Effector memory CD4-positive, alpha-beta T cell (primary cell): ENCODE measurements at places on chromosomes 6 and 20.

DNA sequence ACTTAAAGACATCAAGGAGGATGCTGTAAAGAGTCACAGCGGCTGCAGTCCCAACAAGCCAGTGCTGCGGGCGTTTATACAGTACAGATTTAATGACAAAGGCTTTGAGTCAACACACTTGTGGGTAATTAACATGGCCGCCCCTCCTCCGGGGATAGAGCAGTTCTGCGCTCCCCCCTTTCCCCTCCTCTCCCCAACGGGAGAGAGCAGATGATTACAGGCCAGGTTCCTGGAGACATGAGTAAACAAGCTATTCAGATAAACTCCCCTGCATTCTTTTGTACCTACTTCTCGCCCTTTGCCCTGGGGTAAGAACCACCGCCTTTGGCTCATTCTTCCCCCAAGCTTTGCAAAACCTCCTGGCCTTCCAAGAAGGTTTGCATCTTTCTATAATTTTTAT lies 23.6 kb upstream of the FABP7 start:
- no peak overlapping the region for H3K27ac ChIP-seq
- DNase-seq, result no peak
- H3K27me3 ChIP-seq, result no peaks in the 10 kb centered on the region
- H3K4me1 ChIP-seq, result no peaks in the 10 kb centered on the region

- H3K36me3 ChIP-seq, result no peaks in the 10 kb centered on the region
- no peak for DNase-seq
- H3K27ac ChIP-seq, result no peak overlapping the region
- no peak overlapping the region for H3K4me3 ChIP-seq
- H3K4me1 ChIP-seq, result no peaks in the 10 kb centered on the region
Observed at GRCh38 chr6:158387036-158387435, 74.8 kb downstream of the TULP4 start.

DNA sequence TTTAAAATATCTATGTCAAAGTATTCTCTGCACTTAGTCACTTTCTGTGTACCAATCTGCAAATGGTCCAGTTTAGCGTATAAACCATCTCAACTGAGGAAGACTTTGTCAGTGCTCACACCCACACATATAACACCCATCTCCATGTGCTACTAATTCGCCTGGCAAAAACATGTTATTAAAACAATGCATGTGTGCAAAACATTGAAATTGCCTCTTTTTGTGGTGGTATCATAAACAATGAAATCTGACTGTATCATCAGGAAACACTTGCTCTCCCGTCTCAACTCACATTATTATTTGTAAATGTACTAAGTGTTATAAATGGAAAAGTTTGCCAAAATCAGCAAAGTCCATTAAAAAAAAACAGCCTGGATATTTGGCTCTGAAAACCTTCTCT lies 105.9 kb upstream of the FOXC1 start:
- no peak for DNase-seq
- H3K27me3 ChIP-seq, result no peaks in the 10 kb centered on the region
- no peak overlapping the region for H3K27ac ChIP-seq
- no peaks in the 10 kb centered on the region for H3K4me1 ChIP-seq

GRCh38 chr6:167676000-167676665 lies 150.6 kb upstream of the AFDN start:
- no peaks in the 10 kb centered on the region for H3K4me1 ChIP-seq
- no peak overlapping the region for H3K27ac ChIP-seq
- H3K27me3 ChIP-seq, result peaks cover 11% of the 10 kb centered on the region
- H3K4me3 ChIP-seq, result no peak overlapping the region

GRCh38 chr20:52577696-52578095 lies 386.1 kb upstream of the ZFP64 start:
- no peak overlapping the region for H3K27ac ChIP-seq
- H3K36me3 ChIP-seq, result no peaks in the 10 kb centered on the region
- no peaks in the 10 kb centered on the region for H3K4me1 ChIP-seq

DNA sequence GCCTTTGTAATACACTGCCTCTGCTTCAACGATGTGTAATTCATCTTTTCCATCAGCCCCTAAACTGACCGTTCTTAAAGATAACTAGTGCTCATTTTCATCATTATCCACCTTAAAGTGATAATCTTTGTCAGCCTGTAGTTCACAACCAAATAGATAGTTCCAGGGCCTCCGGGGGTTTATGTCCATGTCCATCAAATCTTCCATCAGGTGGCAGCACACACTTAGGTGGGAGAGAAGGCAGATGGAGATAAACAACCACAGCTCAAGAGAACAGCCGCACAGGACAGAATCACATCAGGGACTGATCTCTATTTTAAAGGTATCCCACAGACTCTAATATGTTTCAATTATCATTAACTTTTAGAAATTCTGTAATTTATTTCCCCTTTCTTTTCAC lies 90.9 kb downstream of the LMBRD1 start:
- H3K36me3 ChIP-seq, result peaks cover 24% of the 10 kb centered on the region
- no peaks in the 10 kb centered on the region for H3K27me3 ChIP-seq
- no peaks in the 10 kb centered on the region for H3K4me1 ChIP-seq
- H3K4me3 ChIP-seq, result no peak overlapping the region

DNA sequence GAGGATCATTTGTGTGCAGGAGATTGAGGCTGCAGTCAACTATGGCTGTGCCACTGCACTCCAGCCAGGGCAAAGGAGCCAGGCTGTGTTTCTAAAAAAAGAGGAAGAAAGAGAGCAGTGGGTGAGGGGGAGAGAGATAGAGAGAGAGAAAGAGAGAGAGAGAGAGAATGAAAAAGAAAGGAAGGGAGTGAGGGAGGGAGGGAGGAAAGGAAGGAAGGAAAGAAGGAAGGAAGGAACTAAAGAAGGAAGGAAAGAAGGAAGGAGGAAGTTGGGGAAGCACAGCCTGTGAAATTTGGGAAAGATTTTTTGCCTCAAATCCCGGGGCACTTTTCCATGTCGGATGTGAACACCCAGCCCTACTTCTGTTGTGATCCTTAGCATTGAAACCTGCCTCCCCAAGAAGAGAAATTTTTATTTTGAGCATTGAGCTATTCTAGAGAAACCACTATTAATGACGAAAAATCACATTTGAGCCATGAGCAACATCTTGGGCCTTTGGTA lies 57.8 kb downstream of the FOXA2 start:
- no peak overlapping the region for H3K27ac ChIP-seq
- no peaks in the 10 kb centered on the region for H3K4me1 ChIP-seq
- no peak for DNase-seq

- no peaks in the 10 kb centered on the region for H3K27me3 ChIP-seq
- H3K4me1 ChIP-seq, result no peaks in the 10 kb centered on the region
- H3K27ac ChIP-seq, result no peak overlapping the region
- H3K4me3 ChIP-seq, result no peak overlapping the region
Observed at GRCh38 chr6:125940247-125941041, 16.1 kb upstream of the HINT3 start.

- H3K4me3 ChIP-seq, result no peak overlapping the region
- no peaks in the 10 kb centered on the region for H3K36me3 ChIP-seq
- no peaks in the 10 kb centered on the region for H3K4me1 ChIP-seq
- no peaks in the 10 kb centered on the region for H3K27me3 ChIP-seq
Observed at GRCh38 chr20:7410150-7410549, 530.1 kb downstream of the HAO1 start.

- H3K4me3 ChIP-seq, result no peak overlapping the region
- DNase-seq, result no peak
- H3K4me1 ChIP-seq, result peaks cover 7% of the 10 kb centered on the region
- H3K27me3 ChIP-seq, result no peaks in the 10 kb centered on the region
- no peak overlapping the region for H3K27ac ChIP-seq
Observed at GRCh38 chr6:30160008-30160784, 815 bp downstream of the TRIM10 start.

- H3K36me3 ChIP-seq, result no peaks in the 10 kb centered on the region
- no peak for DNase-seq
- H3K4me3 ChIP-seq, result no peak overlapping the region
- H3K27ac ChIP-seq, result no peak overlapping the region
- peaks cover 8% of the 10 kb centered on the region for H3K4me1 ChIP-seq
Observed at GRCh38 chr20:53914091-53914780, 156.2 kb downstream of the BCAS1 start.

DNA sequence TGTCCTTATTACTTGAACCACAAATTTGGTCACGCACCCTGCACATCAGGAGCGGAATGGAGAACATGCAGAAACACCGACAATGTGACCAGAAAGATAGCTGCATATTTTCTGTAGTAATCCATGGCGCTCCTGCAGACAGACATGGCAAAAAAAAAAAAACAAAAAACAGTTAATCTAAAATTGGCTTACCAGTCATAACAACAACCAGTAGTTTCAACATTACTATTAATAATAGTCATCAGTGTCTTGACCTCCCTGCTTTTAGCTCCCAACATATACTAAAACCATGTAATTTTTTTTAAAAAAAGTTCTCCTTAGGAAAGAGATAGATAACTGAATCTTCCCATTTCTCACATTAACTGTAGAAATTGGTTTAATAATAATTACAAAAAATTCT lies 6.8 kb downstream of the CGA start:
- H3K4me1 ChIP-seq, result no peaks in the 10 kb centered on the region
- DNase-seq, result no peak

DNA sequence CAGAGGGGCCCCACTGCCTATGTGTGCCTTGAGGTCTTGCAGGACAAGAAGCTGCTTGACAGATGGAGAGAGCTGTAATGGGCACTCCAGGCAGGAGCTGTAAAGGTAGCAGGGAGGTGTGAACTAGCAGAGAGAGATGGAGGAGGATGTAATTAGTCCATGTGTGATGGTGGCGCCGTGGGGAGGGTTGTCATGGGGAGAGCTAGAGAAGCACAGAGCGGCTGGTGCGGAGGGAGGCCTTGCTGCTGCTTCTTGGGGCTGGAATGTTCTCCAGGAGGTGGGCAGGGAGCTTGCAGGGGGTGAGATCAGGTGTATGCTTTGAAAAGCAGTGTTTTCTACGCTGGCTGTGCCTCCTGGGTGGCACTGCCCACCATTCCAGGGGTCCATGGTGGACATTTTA lies 32.1 kb downstream of the APCDD1L start:
- no peak overlapping the region for H3K27ac ChIP-seq
- no peaks in the 10 kb centered on the region for H3K4me1 ChIP-seq
- H3K27me3 ChIP-seq, result no peaks in the 10 kb centered on the region
- DNase-seq, result no peak
- H3K4me3 ChIP-seq, result no peak overlapping the region

DNA sequence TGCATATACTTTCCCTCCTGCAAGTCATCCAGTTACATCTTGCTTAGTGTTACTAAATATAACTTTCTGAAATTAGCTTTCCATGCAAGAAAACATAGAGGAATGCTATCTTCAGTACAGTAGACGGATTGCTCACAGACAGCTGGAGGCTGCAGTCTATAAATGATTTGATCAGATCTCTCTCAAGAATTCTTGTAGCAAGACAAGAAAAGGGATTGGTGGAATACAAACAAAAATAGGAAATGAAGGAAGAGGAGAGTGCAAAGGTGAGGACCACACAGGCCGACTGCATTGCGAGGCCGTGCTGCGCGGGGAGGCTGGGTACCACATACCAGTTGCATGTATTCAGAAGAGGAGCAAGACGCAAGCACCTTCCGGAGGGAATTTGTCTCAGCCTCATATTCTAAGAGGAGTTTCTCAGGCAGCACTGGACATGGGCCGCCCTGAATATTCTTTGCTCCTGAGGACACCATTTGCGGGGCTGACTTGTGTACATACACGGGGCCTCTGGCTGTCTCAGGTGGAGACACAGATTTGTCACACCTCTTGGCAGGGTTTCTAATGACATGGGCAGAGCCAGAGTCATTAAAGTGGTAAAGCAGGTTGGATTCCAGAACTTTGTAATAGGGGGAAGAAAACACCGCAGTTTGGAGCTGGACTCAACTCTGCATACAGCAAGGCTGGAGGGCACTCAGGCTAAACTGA lies 22.7 kb upstream of the KIF25 start:
- no peaks in the 10 kb centered on the region for H3K36me3 ChIP-seq
- no peak for DNase-seq
- no peak overlapping the region for H3K27ac ChIP-seq
- H3K4me1 ChIP-seq, result no peaks in the 10 kb centered on the region

DNA sequence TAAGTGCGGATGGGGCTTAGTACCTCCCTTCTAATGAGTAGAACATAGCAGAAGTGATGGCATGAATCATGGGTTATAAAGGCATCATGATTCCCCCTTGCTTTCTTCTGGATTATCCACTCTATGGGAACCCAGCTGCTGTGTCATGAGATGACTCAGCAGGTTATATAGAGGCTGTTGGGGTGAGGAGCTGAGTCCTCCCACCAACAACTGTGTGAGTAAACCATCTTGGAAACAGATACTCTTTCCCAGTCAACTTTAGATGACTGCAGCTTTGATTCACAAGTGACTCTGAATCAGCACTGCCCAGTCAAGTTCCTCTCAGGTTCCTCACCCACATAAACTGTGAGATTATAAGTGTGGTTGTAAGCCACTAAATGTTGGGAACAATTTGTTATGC lies 46.3 kb downstream of the FAM83B start:
- no peak overlapping the region for H3K27ac ChIP-seq
- no peaks in the 10 kb centered on the region for H3K36me3 ChIP-seq
- H3K4me3 ChIP-seq, result no peak overlapping the region
- no peak for DNase-seq

GRCh38 chr6:152846825-152847224 lies 96.2 kb downstream of the VIP start:
- no peak for DNase-seq
- H3K36me3 ChIP-seq, result no peaks in the 10 kb centered on the region
- H3K27me3 ChIP-seq, result no peaks in the 10 kb centered on the region
- H3K4me1 ChIP-seq, result no peaks in the 10 kb centered on the region
- no peak overlapping the region for H3K4me3 ChIP-seq
- H3K27ac ChIP-seq, result no peak overlapping the region

DNA sequence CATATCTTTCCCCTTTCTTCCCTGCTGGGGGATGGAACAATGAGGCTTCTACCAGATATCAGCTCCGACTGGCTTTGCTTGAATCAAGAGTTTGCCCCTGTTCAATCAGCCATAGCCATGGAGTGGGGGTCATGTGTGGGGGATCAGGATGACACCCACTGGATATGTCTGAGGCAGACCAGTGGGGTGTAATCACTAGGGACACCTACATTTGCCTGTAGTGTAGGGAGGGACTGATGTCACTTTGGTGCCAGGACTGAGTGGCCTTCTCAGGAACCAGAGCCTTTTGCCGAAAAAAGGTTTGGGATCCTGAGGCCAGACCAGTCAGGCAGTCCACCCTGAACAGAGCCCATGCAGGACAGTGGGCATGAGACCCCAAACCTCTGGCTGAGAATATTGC lies 1.0 kb downstream of the ITPA start:
- no peak for DNase-seq
- peaks cover 12% of the 10 kb centered on the region for H3K36me3 ChIP-seq
- H3K4me1 ChIP-seq, result peaks cover 9% of the 10 kb centered on the region

- no peak overlapping the region for H3K27ac ChIP-seq
- no peak overlapping the region for H3K4me3 ChIP-seq
- no peaks in the 10 kb centered on the region for H3K4me1 ChIP-seq
- H3K36me3 ChIP-seq, result no peaks in the 10 kb centered on the region
- no peak for DNase-seq
- H3K27me3 ChIP-seq, result no peaks in the 10 kb centered on the region
Observed at GRCh38 chr20:57522380-57523140, 2.4 kb downstream of the CTCFL start.

- DNase-seq, result no peak
- no peak overlapping the region for H3K27ac ChIP-seq
- no peaks in the 10 kb centered on the region for H3K4me1 ChIP-seq
- H3K27me3 ChIP-seq, result no peaks in the 10 kb centered on the region
Observed at GRCh38 chr6:110859335-110859792, 15.2 kb upstream of the AMD1 start.
